Left ventricle myocardium inferior (tissue), 1 donor: ENCODE measurements at places on chromosomes 5 and 9.

DNA sequence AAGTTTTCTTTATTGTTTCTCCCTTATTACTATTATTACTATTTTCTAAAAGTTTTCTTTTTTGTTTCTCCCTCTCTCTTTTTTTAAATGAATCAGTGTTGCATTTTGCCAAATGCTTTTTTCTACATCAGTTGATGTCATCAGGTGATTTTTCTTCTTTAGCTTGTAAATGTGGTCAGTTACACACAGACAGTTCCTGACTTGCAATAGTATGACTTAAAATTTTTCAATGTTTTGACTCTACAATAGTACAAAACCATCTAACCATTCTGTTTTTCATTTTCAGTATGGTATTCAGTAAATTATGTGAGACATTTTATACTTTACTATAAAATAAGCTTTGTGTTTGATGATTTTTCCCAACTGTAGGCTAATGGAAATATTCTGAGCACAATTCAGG is 443.0 kb downstream of the GADD45G start:
- DNase-seq, result no peak

GRCh38 chr5:174084691-174085154 is 39.2 kb downstream of the NSG2 start:
- DNase-seq, result no peak

DNA sequence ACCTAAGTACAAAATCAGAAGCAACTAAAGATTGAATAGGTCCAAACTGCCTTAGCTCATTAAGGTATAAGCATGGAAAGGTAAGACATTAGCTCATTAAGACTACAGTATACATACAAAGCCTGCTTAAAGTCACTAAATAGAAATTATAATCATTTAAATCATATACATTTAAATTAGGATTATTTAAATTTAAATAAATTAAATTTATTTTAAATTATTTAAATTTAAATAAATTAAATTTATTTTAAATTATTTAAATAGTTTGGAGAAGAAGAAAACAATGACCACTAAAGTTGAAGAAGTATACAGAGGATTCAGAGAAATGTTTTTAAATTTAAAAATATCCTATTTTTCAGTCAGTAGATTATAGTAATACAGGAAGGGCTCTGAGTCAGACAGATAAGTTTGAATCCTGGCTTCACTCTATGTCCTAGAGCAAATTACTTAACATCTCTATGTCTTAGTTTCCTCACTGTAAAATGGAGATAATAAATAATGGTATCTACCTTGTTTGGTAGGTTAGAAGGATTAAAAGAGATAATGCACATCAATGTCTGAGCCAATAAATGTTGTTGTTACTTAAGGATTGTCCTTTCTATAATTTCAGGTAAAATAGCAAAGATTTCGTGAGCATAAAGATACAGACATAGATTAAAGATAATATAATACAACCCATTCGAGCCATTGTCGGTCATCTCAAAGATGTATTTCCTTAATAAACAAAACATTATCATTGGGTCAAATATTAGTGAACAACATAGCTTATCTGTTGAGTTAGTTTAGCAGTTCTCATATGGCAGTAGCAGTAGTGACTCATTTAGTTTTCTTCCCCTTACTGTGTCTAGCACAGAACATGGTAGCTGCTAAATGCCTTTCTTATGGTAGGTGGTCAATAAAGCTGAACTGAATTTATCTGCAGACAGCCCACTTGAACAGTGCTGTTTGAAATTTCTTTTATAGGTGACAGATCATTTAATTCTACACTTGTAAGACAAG is 100.6 kb downstream of the KIAA0825 start:
- no peak for DNase-seq

- no peak for DNase-seq
Observed at GRCh38 chr5:104606258-104606829, 1043.8 kb upstream of the NUDT12 start.

DNA sequence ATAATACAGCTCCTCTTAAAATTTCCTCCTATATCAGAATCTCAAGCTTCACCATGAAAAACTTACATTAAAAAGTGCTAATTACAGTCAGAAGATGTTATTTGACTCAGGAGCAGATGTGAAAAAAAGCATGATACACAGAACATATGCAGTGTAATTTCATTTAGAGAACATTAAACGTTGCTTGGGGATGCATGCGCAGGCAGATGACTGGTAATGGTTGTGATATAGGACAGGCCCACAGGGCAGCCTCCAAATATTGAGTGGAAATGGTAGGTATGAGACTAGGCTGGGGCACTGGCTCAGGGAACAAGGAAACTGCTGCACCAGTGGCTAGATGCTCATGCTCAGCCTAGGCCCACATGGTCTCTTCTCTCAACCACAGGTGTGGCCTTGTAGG is 69.7 kb downstream of the IARS1 start:
- DNase-seq, result no peak

DNA sequence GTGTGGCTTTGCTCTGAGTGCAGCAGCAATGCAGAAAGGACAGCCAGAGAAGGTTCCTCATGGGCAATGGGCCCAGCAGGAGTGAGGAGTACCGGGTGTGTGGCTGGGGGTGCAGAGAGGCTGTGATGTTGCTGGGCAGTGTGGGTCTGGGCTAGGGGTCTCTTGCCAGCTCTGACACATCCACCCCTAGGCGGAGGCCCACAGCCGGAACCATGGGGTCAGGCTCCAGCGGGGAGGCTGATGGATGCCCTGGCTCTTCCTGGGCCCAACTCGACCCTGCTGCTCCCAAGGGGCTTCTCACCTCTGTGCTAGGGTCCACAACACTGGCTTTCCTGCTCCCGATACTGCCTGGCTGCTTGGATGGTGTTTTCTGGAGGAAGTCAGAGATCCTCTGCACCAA is 19.9 kb downstream of the TBC1D9B start:
- DNase-seq, result no peak

GRCh38 chr9:4583001-4583400 is 79.1 kb upstream of the PLPP6 start:
- DNase-seq, result no peak
